Esophagus squamous epithelium (tissue), 5 donors: ENCODE measurements at places on chromosomes 16 and 17. TPM values are rescaled to one million over a fixed set of nuclear protein-coding genes. Genes with fewer than 3 reads are reported as not detected.
A peak's percentile ranks its signal among the peaks of the same experiment; 100 is the strongest.

DNA sequence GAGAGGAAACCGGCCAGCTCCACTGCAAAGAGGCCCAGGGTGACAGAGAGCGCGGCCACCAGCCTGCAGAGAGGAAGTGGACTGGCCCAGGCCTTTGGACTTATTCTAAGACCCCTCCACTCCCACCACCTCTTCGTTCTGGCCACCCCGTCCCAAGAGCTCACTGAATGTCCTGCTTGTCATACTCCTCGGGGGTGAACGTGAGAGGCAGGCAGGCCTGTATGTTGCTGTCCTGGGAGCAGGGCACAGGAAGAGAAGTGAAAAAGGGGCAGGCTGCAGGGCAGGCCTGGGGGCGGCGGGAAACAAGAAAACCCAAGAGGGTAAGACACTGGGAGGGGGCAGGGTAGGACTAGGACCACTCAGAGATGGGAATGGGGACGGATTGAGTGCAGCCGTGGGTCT lies 384 bp downstream of the TMEM107 start:
- peaks cover 21% of the 10 kb centered on the region for H3K4me1 ChIP-seq
- no peak for DNase-seq
- H3K27ac ChIP-seq, result peak overlapping the region; percentile 96
- no peaks in the 10 kb centered on the region for H3K27me3 ChIP-seq
- H3K36me3 ChIP-seq, result no peaks in the 10 kb centered on the region

GRCh38 chr16:58345574-58346354 lies 46.5 kb upstream of the GINS3 start:
- peaks cover 13% of the 10 kb centered on the region for H3K27me3 ChIP-seq
- H3K36me3 ChIP-seq, result no peaks in the 10 kb centered on the region
- no peaks in the 10 kb centered on the region for H3K4me1 ChIP-seq
- no peak overlapping the region for H3K27ac ChIP-seq
- H3K4me3 ChIP-seq, result no peak overlapping the region
- no peak for DNase-seq

GRCh38 chr17:693791-694638 lies 20.6 kb downstream of the VPS53 start:
- DNase-seq, result no peak
- no peak overlapping the region for H3K27ac ChIP-seq
- no peaks in the 10 kb centered on the region for H3K4me1 ChIP-seq
- H3K27me3 ChIP-seq, result no peaks in the 10 kb centered on the region
- no peak overlapping the region for H3K4me3 ChIP-seq

- DNase-seq, result no peak
- peaks cover 50% of the 10 kb centered on the region for H3K36me3 ChIP-seq
- peak overlapping the region; percentile 99 for H3K27ac ChIP-seq
- no peak overlapping the region for H3K4me3 ChIP-seq
- H3K4me1 ChIP-seq, result peaks cover 8% of the 10 kb centered on the region
Observed at GRCh38 chr16:2530629-2531318, 434 bp downstream of the CEMP1 start.

The SPHK1 gene
- total RNA-seq, result 19.3 TPM

The MSLN gene
- 0.95 TPM for total RNA-seq

- H3K4me1 ChIP-seq, result no peaks in the 10 kb centered on the region
- H3K4me3 ChIP-seq, result peak overlapping the region; percentile 47
- no peaks in the 10 kb centered on the region for H3K36me3 ChIP-seq
- no peak for DNase-seq
- no peak overlapping the region for H3K27ac ChIP-seq
Observed at GRCh38 chr16:24516900-24517669, 22.3 kb upstream of the RBBP6 start.

- H3K4me1 ChIP-seq, result no peaks in the 10 kb centered on the region
- DNase-seq, result no peak
- no peaks in the 10 kb centered on the region for H3K27me3 ChIP-seq
- H3K27ac ChIP-seq, result no peak overlapping the region
- no peak overlapping the region for H3K4me3 ChIP-seq
Observed at GRCh38 chr17:83012200-83012785, 67.1 kb upstream of the METRNL start.

- no peak overlapping the region for H3K27ac ChIP-seq
- no peaks in the 10 kb centered on the region for H3K36me3 ChIP-seq
- H3K4me1 ChIP-seq, result no peaks in the 10 kb centered on the region
- no peak for DNase-seq
Observed at GRCh38 chr16:27811881-27812280, 251.6 kb downstream of the GSG1L start.

DNA sequence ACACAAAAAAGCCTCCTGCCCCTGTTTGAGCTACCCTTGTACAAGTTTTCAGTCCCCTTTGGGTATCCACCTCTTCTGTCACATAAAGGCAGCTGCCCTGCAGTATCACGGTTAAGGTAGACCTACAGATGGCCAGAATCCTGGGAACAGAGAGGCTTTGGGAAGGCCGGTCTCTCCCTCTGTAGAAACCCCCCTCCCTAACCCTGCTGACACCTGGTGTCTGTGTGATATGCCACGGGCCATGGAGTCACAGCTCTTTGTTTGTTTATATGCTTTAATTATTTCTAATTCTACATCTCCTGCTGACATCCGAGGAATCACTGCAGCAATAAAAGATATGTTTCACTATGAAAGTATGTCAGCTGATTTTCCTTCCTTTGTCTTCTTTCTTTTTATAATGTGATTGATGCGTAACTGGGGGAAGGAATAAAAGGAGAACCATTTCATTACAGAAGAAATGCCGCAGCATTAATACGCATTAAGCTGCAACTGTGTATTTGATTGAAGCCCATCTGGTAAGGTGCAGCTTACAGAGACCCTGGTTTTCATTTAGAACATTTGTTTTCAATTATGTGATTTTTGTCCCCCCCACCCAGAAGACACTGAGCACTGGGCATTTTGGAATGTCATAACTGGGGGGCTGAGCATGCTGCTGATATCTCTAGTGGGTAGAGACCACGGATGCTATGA lies 142.1 kb downstream of the SLC39A11 start:
- no peaks in the 10 kb centered on the region for H3K27me3 ChIP-seq
- peaks cover 25% of the 10 kb centered on the region for H3K36me3 ChIP-seq
- DNase-seq, result no peak
- no peaks in the 10 kb centered on the region for H3K4me1 ChIP-seq

GRCh38 chr17:10394201-10394887 lies 21.5 kb upstream of the MYH13 start:
- no peaks in the 10 kb centered on the region for H3K4me1 ChIP-seq
- no peak overlapping the region for H3K4me3 ChIP-seq
- H3K27ac ChIP-seq, result no peak overlapping the region
- H3K36me3 ChIP-seq, result no peaks in the 10 kb centered on the region

DNA sequence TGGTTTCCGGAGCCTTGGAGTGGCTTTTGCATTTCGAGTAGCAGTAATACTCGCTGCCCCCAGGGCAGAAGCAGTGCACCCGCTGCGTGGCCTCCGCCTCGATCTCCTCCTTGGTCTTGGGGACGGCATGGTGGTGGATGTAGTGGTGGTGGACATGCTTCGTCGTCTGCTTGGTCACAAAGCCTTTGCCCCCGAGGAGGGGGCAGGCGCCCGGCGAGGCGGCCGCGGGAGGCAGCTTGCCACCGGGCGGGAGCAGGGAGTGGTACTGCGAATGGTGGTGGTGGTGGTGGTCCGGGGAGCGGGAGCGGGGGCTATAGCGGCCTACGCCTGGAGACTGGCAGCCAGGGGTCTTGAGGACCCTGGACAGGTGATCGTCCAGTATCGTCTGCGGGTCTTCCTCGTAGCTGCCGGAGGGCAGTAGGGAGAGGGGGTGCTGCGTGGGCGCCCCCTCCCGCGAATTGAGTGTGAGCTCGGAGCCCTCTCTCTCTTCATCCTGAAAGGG lies 24.1 kb downstream of the AXIN2 start:
- H3K36me3 ChIP-seq, result peaks cover 3% of the 10 kb centered on the region

DNA sequence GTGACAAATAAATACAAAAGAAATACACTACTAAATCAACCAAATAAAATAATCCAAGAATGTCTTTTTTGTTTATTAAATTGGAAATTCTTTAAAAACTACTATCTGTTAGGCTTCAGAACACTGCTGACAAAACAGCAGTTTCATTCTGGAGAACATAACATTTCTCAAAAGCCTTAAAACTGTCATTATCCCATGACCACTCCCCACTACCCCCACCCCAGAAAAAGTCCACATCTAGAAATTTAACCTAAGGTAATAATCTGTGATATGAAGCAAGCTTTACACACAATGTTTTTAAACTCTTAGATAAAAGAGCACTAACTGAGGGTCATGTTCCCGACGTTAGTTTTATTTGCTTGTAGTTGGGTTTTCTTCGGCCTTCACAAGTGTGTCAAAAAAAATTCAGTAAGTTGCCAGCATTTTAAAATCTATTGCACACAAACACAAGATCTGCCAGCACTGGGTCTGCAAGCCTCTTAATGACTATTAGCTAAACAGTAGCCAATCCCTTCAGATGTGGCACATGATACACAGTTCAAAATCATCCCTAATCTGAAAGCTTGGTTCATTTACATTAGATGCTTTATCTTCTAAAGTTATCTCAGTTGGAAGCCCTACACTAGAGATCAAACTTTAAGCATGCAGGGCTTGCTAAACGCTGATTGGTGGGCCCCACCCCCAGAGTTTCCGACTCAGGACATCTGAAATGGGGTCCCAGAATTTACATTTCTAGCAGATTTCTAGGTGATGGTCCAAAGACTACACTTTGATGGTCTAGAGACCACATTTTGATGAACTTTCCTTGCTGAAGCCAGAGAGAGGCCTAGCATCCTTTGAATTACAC lies 75.2 kb downstream of the KANSL1 start:
- H3K36me3 ChIP-seq, result no peaks in the 10 kb centered on the region
- no peak overlapping the region for H3K27ac ChIP-seq
- H3K4me1 ChIP-seq, result peaks cover 87% of the 10 kb centered on the region
- no peaks in the 10 kb centered on the region for H3K27me3 ChIP-seq
- no peak overlapping the region for H3K4me3 ChIP-seq

The TUBB3 gene
- 9.6 TPM for total RNA-seq

- H3K36me3 ChIP-seq, result peaks cover 14% of the 10 kb centered on the region
- DNase-seq, result no peak
- H3K4me1 ChIP-seq, result peaks cover 3% of the 10 kb centered on the region
- H3K4me3 ChIP-seq, result no peak overlapping the region
- no peaks in the 10 kb centered on the region for H3K27me3 ChIP-seq
- H3K27ac ChIP-seq, result no peak overlapping the region
Observed at GRCh38 chr16:10964891-10965326, 20.5 kb downstream of the CLEC16A start.

- no peaks in the 10 kb centered on the region for H3K27me3 ChIP-seq
- no peak overlapping the region for H3K27ac ChIP-seq
- no peaks in the 10 kb centered on the region for H3K36me3 ChIP-seq
- no peak for DNase-seq
- peaks cover 14% of the 10 kb centered on the region for H3K4me1 ChIP-seq
- no peak overlapping the region for H3K4me3 ChIP-seq
Observed at GRCh38 chr17:80799538-80800480, 191.8 kb upstream of the CHMP6 start.

The IL21R gene
- 0.38 TPM for total RNA-seq

The INCA1 gene
- total RNA-seq, result 1.1 TPM

The SLC7A6OS gene
- total RNA-seq, result 16.2 TPM

The KRT24 gene
- total RNA-seq, result 5.5 TPM

The IGF2BP1 gene
- not detected for total RNA-seq

- peaks cover 17% of the 10 kb centered on the region for H3K4me1 ChIP-seq
- H3K36me3 ChIP-seq, result no peaks in the 10 kb centered on the region
- peak overlapping the region; percentile 57 for H3K27ac ChIP-seq
- no peak overlapping the region for H3K4me3 ChIP-seq
Observed at GRCh38 chr17:68184141-68184571, 63.7 kb upstream of the AMZ2 start.

- no peaks in the 10 kb centered on the region for H3K27me3 ChIP-seq
- no peak overlapping the region for H3K27ac ChIP-seq
- H3K36me3 ChIP-seq, result no peaks in the 10 kb centered on the region
- DNase-seq, result no peak
Observed at GRCh38 chr16:80014241-80014939, 413.9 kb upstream of the MAF start.

DNA sequence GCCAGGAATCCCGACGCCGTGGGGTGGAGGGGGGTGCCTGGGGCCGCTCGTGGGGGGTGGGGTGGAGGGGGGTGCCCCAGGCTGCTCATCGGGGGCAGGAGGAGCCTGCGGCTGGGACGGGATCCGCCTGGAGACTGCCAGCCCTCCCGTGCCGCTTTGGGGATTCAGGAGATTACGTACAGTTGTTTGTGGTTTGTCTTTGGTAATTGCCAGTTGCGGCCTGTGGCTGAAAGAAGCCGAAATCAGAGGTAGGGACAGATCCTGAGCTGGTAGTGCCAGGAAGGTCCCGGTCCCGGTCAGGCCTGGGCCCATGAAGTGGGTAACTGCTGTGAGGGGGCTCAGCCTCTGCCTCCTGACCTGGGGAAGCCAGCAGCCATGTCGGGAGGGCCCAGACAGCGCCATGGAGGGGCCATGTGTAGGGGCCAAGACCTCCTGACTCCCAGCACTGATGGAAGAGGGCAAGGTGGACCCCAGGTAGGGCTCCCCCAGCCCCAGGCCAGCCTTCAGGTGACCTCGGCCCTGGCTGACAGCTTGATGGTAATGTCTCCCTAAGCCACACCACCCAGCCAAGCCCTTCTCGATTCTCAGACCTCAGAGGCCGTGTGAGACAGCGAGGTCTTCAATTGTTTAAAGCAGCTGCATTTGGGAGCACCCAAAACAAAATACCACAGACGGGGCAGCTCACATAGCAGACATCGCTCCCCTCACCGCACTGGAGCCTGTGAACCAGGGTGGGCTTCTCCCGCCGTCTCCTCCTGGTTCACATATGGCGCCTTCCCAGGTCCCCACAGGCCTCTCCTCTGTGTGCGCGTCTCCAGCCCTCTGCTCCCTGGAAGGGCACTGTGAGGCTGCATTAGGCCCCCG lies 34.9 kb upstream of the SSTR5 start:
- H3K36me3 ChIP-seq, result no peaks in the 10 kb centered on the region
- H3K27me3 ChIP-seq, result no peaks in the 10 kb centered on the region
- no peak overlapping the region for H3K4me3 ChIP-seq
- no peaks in the 10 kb centered on the region for H3K4me1 ChIP-seq
- DNase-seq, result no peak
- H3K27ac ChIP-seq, result no peak overlapping the region

- H3K4me3 ChIP-seq, result no peak overlapping the region
- no peaks in the 10 kb centered on the region for H3K4me1 ChIP-seq
- H3K27ac ChIP-seq, result no peak overlapping the region
- no peaks in the 10 kb centered on the region for H3K27me3 ChIP-seq
- no peak for DNase-seq
Observed at GRCh38 chr16:66069587-66069986, 296.9 kb upstream of the CDH5 start.
